Retina (tissue), 1 donor: ENCODE measurements at places on chromosomes 13 and 19.

DNA sequence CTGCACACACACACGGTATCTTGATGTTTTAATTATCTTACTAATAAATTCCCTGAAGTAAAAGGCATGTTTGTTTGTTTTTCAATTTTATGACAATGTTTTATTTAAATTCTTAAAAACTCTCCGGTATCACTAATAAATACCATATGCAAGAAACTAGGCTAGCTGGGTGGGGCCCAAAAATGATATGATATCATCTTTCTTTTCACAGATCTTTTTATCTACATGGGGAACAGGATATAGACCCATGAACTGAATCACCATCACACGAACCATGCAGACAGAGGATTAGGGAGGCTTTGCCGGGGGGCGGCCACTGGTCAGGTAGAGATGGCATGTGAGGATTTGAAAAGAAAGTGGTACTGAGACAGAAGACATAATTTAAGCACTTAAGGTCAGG is 266.4 kb downstream of the ENOX1 start:
- DNase-seq: no peak

GRCh38 chr13:24274452-24275021 is 34.8 kb upstream of the C1QTNF9 start:
- DNase-seq: peak; percentile 19

- DNase-seq: no peak
Measured at GRCh38 chr19:35731779-35732405, 10.4 kb downstream of the IGFLR1 start.

- peak; percentile 45 for DNase-seq
Measured at GRCh38 chr13:28375250-28375930, 119.5 kb downstream of the FLT1 start.

GRCh38 chr13:61592489-61592888 is 176.8 kb upstream of the PCDH20 start:
- no peak for DNase-seq

GRCh38 chr13:46953331-46953730 is 56.5 kb upstream of the HTR2A start:
- no peak for DNase-seq

DNA sequence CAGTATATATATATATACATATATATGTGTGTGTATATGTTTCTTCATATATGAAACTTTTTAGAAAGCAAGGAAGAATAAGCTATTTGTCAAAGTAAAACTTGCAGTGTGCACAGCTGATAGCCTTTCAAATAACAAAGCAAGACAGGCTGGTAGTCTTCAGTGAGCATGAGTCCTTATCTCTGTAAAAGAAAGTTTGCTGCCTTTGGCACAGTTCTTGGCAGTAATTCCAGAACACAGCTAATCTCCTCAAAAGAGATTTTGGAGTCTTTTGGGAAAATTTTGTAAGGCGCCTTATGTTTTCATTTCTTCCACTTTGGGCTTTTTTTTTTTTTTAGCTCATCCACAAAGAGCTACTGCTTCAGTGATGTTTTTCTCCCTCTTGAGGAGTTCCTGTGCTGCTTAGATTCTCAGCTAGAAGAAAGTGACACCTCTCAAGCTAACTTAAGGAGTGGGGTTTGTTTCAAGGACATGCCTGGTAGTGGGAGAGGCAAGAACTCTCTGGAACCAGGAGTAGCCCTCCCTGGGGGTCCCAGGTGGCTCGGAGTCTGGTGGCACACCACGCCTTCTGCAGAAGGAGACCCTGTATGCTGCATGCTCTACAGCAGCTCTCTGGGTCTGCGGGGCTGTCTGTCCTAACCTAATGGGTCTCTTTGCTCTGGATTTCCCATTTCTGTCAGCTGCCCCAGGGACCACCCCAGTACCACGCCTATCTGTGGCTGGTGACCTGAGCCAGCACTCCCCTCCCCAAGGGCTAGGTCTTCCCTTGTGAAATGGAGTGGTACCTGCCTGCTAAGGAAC is 58.8 kb downstream of the TNFRSF19 start:
- DNase-seq: no peak

DNA sequence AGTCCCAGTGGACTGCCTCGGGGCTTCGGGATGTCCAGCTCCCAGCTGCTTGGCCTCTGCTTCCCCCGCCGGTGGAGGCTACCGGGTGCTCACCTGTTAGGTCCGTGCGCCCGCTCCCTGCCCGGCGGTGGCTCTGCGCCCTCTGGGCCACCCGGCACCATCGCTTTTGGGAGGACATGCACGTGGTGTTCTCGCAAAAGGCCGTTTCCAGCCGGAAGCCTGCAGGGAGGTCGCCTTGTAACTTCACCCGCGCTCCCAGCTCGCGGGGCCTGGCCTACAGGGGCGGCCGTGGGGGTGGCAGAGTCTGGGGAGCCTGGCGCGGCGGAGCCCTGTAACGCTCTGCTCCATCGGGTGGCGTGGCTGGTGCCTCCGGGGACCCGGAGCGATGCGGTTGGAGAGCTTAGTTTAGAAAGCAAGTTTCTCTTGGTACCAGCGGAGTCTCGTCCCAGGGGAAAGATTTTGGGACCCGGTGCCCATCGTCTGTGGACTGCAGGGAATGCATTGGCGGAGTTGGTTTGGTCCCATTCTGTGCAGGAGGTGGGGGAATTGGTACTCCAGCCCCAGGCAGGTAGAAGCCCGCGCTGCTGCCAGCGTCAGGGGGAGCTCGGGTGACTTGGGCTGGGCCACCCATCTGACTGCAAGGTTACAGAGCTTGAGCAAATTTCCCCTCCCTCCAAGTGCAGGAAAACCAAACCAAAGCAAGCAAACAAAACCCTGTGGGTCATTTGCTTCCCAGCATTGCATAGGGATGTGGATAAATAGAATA is 673 bp downstream of the SPATA13 start:
- no peak for DNase-seq

- no peak for DNase-seq
Measured at GRCh38 chr19:3707868-3708206, 347 bp upstream of the TJP3 start.

GRCh38 chr13:97185291-97185690 is 36.8 kb upstream of the MBNL2 start:
- DNase-seq: no peak

DNA sequence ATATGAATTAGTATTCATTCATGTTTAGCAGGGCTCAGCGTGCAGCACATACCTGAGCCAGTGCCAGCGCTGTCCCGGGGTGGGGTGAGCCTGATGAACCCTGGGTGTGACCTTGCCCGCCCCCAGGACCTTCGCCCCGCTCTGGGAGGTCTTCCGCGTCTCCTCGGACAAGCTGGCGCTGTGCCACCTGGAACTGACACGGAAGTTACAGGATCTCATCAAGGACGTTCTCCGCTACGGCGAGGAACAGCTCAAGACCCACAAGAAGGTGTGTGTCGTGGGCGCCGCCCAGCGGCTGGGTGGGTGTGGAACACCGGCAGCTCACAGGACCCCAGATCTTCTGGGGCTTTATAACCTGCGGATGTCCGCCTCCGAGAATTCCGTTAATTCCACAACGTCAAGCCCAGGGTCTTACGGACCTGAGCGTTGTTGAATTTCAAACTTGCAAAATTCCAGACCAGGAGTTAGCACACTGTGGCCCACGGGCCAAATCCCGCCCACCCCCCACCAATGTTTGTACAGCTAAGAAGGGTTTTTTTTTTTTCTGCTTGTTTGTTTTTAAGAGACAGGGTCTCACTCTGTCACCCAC is 15.4 kb downstream of the FCHO1 start:
- DNase-seq: peak; percentile 74

DNA sequence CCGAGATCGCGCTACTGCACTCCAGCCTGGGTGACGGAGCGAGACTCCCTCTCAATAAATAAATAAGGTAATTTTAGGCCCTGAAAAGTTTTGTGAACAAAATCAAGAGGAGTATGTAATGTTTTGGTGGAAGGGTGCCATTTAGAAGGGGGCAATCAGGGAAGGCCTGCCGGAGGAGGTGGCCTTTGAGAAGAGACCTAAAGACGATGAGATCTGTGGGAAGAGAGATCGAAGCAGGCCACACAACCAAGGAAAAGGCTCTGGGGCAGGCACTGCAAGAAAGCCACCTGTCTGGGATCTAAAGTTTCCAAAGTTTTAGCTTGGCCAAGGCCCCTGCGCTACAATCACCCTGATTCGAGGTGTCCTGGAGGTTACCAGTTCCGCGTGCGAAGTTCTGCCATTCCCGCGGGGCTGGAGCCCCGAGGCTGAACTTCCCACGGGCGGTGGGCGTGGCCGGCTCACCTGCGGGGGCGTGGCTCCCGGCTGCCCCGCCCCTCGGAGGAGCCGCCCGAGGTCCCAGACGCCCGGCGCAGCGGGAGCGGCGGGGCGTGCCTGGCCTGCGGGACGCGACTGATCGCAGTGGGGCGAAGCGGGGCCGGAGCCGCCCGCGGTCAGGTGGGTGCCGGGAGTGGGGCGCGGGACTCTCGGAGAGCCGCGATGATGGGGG is at the start of gene KLC3:
Gene KLC3 (plus strand): TSS at position 519 of the 667 bp plus-strand sequence. CDS start 4,792 bp downstream, outside the sequence.
- no peak for DNase-seq

GRCh38 chr19:17490411-17490810 is 20.1 kb downstream of the SLC27A1 start:
- DNase-seq: no peak

DNA sequence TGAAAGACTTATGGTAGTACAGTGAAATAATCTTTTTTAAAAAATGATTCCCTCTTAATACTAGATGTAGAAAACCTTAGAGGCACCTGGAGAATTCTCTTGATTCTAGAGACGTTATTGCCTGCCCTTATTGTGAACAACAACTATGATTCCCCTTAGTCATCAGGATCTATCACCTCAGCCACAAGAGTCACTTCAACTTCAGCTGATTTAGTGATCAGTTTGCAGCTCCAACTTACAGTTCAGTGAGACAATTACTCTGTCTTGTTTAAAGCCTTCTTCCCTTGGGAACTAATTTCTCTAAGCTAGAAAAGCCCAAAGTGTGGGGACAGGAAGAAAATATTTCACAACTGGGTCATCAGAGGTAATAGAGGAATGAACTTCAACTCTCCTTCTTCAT is 254.3 kb upstream of the SLITRK1 start:
- DNase-seq: no peak

GRCh38 chr13:30865123-30866049 is 40.7 kb upstream of the MEDAG start:
- peak; percentile 90 for DNase-seq

GRCh38 chr19:38735257-38735686 is 9.0 kb downstream of the CAPN12 start:
- no peak for DNase-seq

GRCh38 chr13:68304286-68304893 is 1074.3 kb upstream of the PCDH9 start:
- peak; percentile 4 for DNase-seq

DNA sequence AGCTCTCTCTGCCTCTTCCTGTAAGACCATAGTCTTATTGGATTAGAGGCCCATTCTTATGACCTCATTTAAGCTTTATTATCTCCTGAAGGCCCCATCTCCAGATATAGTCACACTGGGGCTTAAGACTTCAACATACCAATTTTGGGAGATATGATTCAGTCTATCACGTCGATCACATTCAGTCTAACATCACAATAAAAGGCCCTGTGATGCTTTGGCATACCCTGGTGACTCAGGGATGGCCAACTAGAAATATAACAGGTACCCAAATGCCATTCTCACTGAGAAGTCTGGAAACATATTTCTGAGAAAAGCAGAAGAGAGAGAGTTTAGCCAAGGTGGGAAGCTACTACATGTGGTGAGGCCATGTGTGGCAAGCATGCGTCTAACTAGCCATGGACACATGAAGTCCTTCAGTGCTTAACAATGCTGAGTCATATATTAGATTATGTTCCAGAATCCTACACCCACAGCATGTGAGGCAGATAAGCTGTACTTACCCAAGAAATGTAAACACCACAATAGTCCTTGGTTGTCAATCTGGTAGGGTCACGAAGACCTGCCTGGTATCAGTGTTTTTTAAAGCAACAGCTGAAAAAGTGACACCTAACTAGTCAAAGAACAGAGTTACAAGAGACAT is 485.1 kb downstream of the FOXO1 start:
- no peak for DNase-seq

GRCh38 chr13:57128909-57129308 is 11.8 kb upstream of the PRR20A start:
- DNase-seq: no peak

DNA sequence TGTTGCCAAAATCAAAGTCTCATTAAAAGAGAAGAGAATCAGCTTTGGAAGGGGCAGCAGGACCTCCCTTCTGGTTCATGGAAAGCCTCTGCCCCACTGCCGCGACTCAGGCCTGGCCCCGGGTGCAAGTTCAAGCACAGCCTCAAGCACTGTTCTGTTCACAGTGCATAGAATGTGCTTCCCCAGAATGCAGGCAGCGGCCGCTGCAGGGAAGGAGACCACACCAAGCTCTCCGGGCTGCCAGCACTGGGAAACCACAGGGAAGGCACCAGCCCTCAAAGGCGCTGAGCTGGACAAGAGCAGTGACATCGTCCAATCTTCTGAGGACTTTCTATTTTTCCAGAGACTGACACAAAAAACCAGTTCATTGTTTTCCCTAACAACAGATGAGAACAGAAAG is 55.5 kb downstream of the CRYL1 start:
- no peak for DNase-seq

GRCh38 chr13:67258482-67258881 is 28.3 kb upstream of the PCDH9 start:
- DNase-seq: no peak

- no peak for DNase-seq
Measured at GRCh38 chr13:42048342-42048683, at the start of gene DGKH. TSS of gene DGKH (plus strand) at chr13:42048648. CDS start at chr13:42048774, 126 bp downstream.

- peak; percentile 26 for DNase-seq
Measured at GRCh38 chr19:48443731-48444128, 2.1 kb upstream of the GRWD1 start.

- peak; percentile 91 for DNase-seq
Measured at GRCh38 chr19:6516659-6517291, 14.1 kb upstream of the TNFSF9 start.

- DNase-seq: peak; percentile 33
Measured at GRCh38 chr19:55379174-55379573, 2.5 kb downstream of the TMEM190 start.

DNA sequence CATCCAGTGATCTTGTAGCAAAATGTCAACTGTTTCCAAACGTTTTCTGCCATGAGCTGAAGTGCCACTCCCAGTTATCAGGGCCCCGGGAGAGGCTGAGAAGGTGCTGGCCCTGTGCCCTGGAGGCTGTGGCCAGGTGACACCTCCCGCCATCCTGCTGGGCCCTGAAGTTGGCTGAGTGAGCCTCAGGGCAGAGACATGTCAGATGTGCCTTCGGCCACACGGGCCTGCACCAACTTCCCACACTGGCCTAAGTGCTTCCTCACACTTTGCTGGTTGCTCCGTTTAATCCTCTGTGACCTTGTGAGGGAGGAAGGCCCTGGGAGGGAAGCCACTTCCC is 4.8 kb downstream of the ADPRHL1 start:
- no peak for DNase-seq

DNA sequence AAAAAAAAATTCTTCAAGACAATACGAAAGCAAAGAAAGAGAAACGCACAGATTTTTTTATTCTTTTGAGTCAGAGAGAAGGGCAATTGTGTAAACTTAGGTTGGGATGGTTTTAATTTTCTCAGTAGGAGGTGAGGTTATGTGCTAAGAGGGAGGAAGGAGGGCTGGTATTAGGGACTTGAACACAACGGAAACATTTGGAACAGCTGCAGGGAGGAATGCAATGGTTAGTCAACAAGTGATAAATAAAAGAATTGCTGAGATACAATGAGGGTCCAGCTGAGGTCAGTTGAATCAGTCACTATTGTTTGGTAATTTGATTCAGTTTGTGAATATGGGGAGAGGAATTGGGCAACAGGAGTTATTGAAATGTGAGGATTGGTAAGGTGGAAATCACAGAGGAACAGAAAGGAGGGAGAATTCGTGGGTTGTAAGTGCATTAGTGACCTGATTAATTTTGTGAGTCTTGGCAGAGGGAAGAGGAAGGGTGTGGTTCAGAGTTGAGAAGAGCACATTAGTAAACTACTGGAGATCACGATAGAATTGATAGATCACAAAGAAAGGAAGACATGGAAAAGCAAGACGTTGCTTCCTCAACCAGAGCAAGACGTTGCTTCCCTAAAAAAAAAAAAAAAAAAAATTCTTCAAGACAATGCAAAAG is 499.5 kb upstream of the SPRY2 start:
- DNase-seq: no peak
